ENCODE measurements at places on chromosomes 1 and 21.

DNA sequence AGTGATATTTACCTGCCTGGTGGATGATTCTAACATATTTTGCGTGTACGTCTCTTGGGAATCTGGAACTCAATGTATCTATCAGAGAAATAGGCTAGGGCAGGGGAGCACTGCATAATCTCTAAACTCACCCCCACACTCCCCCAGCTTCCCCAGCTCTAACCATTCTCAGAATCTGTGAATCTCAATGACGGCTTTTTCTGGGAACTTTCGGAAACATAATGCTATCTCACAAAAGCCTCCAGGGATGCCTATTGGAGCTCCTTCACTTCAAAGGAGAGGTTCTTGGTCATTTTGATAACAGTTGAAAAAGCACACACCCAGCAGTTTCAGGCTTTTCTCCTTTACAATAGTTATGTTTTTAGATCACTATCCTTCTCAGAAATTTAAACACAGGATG is 113.8 kb upstream of the MAGI3 start:
- DNase-seq, result no peak

DNA sequence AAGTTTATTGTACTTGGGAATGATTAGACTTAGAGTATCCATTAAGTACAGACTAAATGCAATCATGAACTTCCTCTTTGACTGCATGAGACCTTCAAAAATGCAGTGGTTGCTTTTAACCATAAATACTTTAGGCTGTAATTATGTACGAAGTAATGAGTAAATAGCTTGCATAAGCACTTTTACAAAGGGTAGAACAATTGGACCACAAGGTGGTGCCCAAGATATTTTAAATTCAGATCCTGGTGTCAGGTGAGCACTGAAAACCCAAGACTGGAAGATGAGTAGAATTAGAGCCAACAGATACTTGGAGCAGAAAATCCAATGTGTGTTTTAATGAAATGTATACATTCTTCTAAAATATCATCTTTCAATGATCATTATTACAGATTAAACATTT is 43.4 kb upstream of the RHOU start:
- peak; percentile 73 for DNase-seq

GRCh38 chr1:98203466-98203865 is 282.6 kb upstream of the DPYD start:
- no peak for DNase-seq

GRCh38 chr1:27235827-27236226 is 1.4 kb downstream of the WDTC1 start:
- DNase-seq, result no peak
